ENCODE measurements at places on chromosomes 1 and 21. TPM values are rescaled to one million over a fixed set of nuclear protein-coding genes. Genes with fewer than 3 reads are reported as not detected.

DNA sequence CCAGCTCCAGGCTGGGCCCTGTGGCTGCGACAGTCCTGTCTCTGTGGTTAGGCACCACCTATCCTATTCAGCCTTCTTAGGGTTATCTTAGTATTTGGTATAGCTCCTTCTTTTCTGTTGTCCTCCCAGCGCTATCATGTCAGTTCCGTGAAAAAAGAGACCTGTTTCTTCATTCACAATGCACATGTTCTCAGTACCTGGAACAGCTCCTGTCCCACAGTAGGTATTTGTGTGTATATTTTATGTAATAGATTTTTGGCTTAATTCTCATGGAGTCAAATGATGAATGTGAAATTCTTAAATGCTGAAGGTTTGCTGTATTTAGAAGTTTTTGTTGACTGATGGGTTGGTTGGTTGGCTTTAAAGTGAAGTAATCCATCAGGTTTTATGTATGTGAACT is 279.7 kb downstream of the ST6GALNAC3 start:
- DNase-seq = no peak

DNA sequence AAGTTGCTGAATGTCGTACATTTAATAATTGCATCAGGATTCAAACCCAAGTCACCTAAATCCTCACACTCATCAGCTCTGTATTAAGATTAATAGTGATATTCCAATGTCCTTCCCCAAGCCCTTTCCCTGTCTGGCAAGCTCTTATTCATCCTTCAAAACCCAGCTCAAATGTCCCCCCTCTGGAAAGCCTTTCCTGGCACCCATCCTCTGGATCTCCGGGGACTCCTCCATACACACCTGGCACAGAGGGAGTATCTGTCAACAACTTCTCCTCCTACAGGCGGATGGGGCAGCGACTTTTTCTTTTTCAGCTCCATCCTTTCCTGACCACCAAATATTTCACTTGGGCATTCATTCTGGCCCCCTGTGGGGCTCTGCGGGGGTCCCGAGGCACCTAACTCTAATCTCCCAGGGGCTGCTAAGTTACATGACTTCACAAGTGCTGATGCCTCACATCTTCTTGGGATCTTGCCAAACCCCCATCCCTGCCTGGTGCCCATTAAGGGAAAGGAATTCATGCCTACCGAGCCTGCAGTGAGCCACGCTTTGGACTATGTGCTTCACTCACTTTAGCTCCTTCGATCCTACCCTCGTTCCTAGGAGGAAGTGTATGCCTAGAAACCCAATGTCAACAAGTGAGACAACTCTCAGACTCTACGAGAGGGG is 15.2 kb downstream of the TINAGL1 start:
- DNase-seq = no peak

DNA sequence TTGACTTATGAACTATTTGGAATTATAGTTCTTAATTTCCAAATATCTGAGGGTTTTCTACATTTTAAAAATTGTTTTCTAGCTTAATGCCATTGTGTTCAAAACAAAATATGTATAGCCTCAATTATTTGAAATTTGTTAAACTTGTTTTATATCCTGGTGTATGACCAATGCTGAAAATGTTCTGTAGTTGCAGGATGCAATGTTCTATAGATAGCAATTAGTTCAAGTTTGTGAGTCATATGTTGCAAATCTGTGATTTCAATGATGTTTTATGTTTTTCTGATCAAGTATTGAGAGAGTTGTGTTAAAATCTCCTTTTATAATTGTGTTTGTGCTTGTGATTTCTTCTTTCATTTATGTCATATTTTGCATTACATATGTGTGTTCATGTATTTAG is 517.5 kb downstream of the ADGRL2 start:
- DNase-seq = no peak

DNA sequence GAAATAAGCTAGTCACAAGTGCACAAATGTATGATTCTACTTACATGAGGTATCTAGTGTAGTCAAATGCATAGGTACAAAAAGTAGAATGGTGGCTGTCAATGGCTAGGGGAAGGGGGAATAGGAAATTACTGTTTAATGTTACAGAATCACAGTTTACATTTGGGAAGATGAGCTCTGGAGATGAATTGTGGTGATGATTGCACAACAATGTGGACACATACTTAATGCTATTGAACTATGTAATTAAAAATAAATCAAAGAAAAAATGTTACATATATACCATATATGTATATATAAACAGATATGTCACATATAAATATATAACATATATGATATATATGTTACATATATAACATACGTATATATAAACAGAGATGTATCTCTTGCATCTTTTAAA is 39.4 kb downstream of the VAV3 start:
- DNase-seq = no peak

DNA sequence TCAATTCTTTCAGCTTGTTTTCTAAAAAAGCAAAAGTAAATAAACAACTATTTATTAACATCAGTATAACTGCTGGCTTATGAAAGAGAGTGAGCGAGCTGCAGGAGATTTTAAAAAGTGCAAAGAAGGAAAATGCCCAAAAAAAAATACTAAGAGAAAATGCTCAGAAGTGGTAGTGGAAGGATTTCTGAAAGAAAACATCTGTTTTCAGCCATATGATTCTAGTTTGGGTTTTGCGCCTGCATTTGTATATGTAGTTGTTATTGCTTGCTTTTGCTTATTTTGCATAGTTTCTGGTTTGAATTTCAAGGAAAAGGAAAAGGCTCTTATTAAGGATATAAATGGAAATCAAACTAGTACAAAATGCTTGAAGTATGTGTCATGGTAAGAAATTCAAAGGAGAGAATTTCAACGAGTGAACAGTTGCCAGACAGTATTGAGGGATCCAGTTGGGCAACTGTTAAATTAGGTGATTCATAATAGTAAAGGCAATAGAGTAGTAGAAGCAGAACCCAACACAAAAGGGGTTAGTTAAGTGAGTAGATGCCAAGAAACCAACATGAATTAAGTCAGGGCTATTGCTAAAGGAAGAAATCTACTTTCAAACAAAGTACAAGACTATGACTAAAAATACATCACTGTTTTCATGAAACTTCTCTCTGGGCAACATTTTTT is 1.2 kb downstream of the GBP5 start:
- DNase-seq = no peak

DNA sequence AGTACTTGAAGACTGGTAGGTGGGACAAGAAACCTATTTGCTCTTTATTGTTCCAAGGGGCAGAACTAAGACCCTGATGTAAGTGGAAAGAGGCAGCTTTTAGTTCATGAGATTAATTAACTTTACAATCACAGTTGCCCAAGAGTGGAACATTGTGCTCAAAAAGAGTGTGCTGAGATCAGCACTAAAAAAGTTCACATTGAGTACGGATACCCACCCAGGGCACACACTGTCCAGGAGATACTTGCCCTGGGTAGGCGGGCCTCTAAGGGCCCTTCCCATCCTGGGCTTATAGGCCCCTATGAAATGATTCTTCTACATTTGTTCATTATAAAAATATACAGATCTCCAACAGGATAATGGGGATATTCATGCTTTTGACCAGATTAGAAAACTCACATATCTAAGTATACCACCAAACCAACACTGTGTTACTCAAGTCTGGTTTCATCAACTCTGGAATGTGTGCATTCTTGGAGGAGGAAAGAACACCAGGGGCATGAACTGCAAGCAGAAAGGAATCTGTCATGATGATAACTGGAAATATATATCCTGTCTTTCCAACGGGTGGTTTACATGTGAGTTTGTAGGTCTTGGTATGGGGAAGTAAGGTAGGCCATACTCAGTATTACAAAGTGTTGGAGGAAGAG is 626.2 kb downstream of the SMYD3 start:
- DNase-seq = no peak

DNA sequence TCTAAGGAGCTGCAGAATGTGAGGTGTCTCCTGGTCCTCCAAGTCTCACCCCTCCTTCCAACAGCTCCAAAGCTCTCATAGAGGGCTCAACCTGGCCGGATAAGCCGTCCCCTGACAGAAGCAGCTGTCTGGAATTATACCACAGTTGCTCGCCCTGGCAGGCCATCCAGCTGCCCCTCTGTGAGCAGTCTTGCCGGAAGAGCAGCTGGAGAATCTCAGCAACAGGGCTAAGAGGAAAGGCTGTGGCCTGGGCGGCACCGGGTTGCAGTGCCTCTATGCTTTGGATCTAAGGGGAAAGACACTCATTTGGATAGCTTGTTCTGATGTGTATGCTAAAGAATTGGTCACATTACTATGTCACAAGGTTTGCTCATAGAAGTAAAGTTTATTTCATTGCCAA is 12.4 kb downstream of the TMCC2 start:
- no peak for DNase-seq

GRCh38 chr1:61432616-61433388 is 292.1 kb downstream of the TM2D1 start:
- no peak for DNase-seq

DNA sequence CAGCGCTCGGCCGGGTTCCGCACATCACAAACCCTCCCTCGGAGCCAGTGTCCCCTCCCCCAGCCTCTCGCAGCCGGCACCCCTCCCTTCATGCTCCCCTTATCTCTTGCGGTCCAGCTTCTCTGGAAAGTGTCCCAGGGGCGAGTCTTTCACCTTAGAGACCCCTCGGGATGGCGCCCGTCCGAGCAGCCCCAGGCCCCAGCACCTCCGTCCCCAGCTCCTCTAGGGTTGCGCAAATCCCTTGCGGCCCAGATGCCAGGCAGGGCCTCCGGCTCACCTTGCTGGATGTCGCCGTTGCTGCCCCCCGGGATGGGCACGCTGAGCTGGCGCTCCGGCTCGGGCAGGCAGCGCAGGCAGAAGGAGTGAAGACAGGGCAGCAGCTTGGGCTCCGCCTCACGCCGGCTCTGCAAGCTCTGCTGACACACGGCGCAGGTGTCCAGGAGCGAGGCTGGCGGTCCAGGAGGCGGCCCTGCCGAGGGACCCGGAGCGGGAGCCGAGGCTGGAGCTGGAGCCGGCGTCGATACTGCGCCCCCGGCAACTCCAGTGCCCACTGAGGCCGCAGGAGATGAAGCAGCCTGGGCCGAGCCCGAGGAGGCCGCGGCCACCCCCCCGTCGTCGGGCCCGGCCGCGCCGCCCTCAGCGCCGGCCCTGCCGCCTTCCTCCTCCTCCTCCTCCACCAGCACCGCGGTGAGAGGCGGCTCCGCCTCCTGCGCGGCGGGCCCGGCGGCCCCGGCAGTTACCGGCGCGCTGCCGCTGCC is 550 bp downstream of the TRIM33 start:
- DNase-seq = no peak

GRCh38 chr1:234542211-234542850 is 63.4 kb upstream of the TARBP1 start:
- no peak for DNase-seq

DNA sequence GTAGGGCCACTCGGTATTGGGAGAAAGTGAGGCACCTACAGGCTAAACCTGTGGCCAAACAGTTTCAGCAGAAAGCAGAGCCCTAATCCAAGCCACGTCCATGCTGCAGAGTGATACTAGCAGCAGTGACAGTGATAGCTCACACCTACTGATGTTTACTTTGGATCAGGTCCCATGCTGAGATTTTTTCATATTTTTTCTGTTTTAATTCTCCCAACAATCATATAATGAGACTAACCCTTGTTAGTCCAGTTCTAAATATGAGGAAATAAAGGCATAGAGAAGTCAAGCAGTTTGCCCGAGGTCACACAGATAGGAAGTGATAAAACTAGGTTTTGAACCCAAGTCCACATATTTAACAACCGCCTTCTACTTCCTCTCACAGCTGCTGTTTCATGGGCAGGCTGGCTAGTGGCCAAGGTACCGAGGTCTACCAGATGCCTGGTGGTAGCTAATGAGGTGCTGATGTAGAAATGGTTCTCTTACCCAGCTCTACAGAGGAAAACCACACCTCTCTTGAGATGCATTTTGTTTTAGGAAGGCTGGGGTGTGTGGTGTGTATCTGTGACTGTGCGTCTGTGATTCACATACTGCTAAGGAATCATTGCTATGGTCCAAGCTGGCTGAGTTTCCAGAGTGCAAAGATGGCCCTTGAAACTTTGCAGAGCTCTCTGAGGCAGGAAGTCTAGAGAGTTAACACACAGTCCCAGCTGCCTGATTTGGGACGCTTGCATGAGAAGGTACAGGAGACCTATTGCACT is 80.3 kb upstream of the ARTN start:
- no peak for DNase-seq

DNA sequence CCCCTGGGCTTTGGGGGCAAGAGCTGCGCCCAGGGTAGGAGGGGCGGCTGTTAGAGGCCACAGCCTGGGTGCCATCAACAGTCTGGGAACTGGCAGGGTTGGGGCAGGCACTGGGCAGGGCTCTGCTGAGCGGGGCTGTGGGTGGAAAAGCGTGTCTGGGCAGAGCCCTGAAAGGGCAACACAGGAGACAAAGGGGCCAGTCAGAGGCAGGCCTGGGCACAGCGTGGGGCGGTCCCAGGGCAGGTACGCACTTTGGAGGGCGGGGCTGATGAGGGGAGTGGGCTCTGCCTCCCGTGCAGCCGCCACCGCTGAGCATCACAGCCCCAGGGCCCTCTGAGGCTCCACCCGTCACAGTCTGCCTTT is 13.9 kb downstream of the CELSR2 start:
- no peak for DNase-seq

DNA sequence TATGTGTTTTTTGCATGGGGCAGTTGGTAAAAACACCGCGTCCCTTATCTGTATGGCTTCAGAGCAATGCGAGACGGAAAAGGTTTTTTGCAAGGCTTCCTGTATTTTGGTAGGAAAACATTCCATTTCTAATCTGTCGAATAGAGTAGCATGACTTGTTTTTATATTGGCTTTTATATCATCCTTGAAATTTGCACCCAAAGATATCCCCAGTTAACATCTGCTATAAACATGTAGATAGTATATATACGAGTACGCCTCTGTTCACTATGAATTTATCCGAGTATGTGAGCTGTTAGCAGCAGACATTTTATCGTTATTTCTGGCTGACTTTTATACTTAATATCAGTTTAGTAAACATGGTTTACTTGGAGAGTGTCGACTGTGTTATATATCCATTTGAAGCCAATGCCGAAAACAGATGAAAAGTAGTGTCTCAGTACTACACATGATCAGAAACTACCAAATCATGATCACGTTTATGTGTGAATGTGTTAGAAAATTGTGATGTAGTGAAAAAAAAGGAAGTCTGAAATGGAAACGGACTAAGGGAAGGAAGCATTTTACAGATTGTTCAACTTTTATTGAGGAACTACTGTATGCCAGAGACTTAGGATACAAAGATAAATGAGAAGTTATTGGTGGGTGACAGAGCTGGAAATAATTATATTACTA is 1.0 kb downstream of the LEPR start:
- DNase-seq = peak; percentile 5

GRCh38 chr1:62728963-62729362 is 40.8 kb upstream of the DOCK7 start:
- DNase-seq = no peak

GRCh38 chr1:53590531-53591515 is 131.6 kb downstream of the DMRTB1 start:
- DNase-seq = peak; percentile 53

- DNase-seq = no peak
These were observed 138.8 kb downstream of the VPS13D start for GRCh38 chr1:12368646-12369045.

- DNase-seq = peak; percentile 16
These were observed 392.2 kb downstream of the VAV3 start for GRCh38 chr1:107572674-107573211.

GPR52 gene
- not detected for polyA plus RNA-seq

SPRR2F gene
- not detected for polyA plus RNA-seq

ELF3 gene
- polyA plus RNA-seq = 0.15 TPM

XKR8 gene
- polyA plus RNA-seq = 9.4 TPM

SH3BP5L gene
- polyA plus RNA-seq = 21.4 TPM

OVAAL gene
- not detected for polyA plus RNA-seq

PADI4 gene
- polyA plus RNA-seq = 0.57 TPM
